ENCODE measurements at places on chromosomes 5 and 9. TPM values are rescaled to one million over a fixed set of nuclear protein-coding genes. Genes with fewer than 3 reads are reported as not detected.

- DNase-seq: no peak
Observed at GRCh38 chr5:180463216-180463900, 30.8 kb upstream of the CNOT6 start.

The FAM221B gene
- polyA plus RNA-seq: 0.13 TPM

The RECK gene
- 4.5 TPM for polyA plus RNA-seq

DNA sequence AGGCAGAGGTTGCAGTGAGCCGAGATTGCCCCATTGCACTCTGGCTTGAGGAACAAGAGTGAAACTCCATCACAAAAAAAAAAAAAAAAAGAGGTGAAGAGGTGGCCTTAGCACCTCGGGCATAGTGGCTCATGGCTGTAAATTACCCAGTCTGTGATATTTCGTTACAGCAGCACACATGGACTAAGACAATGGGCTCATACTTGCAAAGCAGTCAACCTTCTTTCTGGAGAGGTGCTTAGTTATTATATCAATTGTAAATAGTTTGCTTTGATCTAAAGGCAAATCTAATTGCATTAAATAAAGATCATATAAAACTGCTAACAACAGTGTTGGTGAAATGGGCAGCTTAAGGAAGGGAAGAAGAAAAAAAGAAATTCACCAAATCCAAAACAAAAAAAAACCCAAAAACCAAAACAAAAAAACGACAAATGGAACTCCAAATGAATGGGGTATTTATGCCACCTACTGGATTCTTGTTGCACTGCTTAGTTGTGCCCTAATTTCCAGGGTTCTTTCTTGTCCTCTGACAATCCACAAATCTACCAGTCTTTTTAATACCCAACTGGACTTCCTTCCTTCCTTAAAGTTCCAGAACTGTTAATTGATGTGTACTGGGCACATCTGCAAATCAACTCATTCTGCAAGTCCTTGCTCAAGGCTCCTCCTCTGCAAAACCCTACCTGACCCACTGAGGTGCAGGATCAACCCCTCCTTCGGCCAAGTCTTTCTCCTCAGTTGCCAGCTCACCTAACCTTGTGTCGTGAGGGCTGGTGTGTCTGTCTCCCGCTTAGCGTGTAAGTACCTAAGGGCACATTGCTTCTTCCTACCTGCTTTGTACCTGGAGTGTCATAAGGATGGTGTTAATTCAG lies 35.0 kb upstream of the DMRT1 start:
- peak; percentile 65 for DNase-seq

Measured in lung (tissue), 17 donors.